ENCODE measurements at places on chromosomes 7 and 10. TPM values are rescaled to one million over a fixed set of nuclear protein-coding genes. Genes with fewer than 3 reads are reported as not detected.
A peak's percentile ranks its signal among the peaks of the same experiment; 100 is the strongest.

DNA sequence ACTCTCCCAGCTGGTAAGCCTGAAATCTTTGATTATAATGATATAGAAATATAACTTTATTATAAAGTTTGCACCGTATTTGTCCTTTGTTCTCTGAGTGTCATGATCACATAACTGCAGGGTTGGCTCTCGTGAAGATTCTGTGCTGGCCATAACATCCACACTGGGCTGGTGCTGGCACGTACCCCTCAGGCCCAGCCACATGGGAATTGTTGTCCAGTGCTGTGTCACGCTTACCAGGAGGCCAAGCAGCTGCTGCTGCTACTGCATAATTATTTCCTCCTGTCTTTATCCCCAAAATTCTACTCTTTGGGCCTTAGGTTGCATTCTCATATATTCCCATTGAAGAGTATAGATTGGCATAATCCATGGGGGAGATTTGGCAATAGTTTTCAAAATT lies 20.8 kb upstream of the UCN3 start:
- H3K4me3 ChIP-seq, result no peak overlapping the region
- H3K27ac ChIP-seq, result no peak overlapping the region
- no peak for DNase-seq
- no peaks in the 10 kb centered on the region for H3K27me3 ChIP-seq
- no peaks in the 10 kb centered on the region for H3K36me3 ChIP-seq

GRCh38 chr7:27167916-27168264 lies 2.6 kb upstream of the HOXA9 start:
- H3K4me3 ChIP-seq, result peak overlapping the region; percentile 66
- peak; percentile 13 for DNase-seq
- peak overlapping the region; percentile 94 for H3K27ac ChIP-seq
- H3K36me3 ChIP-seq, result no peaks in the 10 kb centered on the region

DNA sequence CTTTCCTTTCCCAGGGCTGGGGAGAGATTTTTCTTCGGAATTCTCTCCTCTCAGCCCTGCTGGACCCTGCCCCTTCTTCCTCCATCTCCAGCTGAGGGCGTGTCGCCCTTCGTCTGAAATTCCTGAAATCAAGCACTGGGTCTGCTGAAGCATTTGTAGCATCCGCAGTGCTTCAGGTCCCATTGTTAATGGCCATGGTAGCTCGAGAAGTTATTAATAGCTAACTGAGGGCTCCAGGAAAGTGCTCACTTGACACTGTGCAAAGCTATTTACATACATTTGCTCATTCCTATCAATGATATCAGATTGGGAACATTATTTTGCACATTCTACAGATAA lies 515 bp downstream of the FAM149B1 start:
- H3K27me3 ChIP-seq, result no peaks in the 10 kb centered on the region
- no peaks in the 10 kb centered on the region for H3K36me3 ChIP-seq
- DNase-seq, result no peak
- H3K4me1 ChIP-seq, result no peaks in the 10 kb centered on the region
- H3K27ac ChIP-seq, result peak overlapping the region; percentile 98

GRCh38 chr10:93280699-93281366 lies 201.3 kb downstream of the MYOF start:
- H3K27me3 ChIP-seq, result no peaks in the 10 kb centered on the region

GRCh38 chr7:93836116-93836515 lies 54.4 kb downstream of the TFPI2 start:
- no peak overlapping the region for H3K4me3 ChIP-seq
- H3K27me3 ChIP-seq, result no peaks in the 10 kb centered on the region
- DNase-seq, result no peak
- no peaks in the 10 kb centered on the region for H3K4me1 ChIP-seq
- H3K36me3 ChIP-seq, result no peaks in the 10 kb centered on the region

DNA sequence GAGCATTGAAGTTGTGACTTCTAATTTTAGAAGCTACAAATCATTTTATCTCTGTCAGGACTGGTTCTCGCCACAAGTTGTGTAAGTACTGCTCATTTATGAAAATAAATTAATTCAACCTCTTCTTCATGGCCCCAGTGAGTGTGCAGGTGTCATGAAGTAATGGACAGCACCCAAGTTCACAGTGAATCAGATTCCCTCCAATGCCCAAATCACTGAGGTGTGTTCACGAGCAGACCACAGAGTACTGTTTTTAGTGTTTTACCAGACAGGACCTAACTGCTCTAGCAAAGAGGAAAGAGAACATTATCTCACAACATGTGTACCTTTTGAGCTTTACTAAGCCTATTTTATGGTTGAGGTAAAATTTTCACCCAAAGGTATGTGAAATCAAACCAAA lies 980.0 kb downstream of the CNTNAP2 start:
- DNase-seq, result no peak
- H3K27ac ChIP-seq, result no peak overlapping the region
- H3K27me3 ChIP-seq, result no peaks in the 10 kb centered on the region
- H3K4me1 ChIP-seq, result no peaks in the 10 kb centered on the region
- H3K4me3 ChIP-seq, result no peak overlapping the region
- H3K36me3 ChIP-seq, result no peaks in the 10 kb centered on the region

DNA sequence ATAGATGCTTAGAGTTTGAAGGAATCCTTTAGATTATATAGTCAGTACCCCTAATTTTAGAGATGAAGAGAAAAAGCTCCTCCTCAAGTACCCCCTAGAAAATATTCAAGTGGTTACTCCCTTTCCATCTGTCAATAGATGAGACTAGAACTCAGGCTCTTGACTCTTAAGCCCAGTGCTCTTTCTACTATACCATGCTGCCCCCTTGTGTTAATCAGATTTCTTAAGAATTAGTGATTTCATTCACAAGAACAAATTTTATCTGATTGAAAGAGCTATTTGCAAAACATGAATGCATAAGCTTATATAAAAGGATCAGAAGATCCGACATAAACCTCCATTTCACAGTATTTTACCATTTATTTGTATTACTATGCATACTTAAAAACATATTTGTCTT lies 179.3 kb downstream of the TFEC start:
- no peak for DNase-seq
- H3K27ac ChIP-seq, result no peak overlapping the region
- no peak overlapping the region for H3K4me3 ChIP-seq
- H3K36me3 ChIP-seq, result no peaks in the 10 kb centered on the region

DNA sequence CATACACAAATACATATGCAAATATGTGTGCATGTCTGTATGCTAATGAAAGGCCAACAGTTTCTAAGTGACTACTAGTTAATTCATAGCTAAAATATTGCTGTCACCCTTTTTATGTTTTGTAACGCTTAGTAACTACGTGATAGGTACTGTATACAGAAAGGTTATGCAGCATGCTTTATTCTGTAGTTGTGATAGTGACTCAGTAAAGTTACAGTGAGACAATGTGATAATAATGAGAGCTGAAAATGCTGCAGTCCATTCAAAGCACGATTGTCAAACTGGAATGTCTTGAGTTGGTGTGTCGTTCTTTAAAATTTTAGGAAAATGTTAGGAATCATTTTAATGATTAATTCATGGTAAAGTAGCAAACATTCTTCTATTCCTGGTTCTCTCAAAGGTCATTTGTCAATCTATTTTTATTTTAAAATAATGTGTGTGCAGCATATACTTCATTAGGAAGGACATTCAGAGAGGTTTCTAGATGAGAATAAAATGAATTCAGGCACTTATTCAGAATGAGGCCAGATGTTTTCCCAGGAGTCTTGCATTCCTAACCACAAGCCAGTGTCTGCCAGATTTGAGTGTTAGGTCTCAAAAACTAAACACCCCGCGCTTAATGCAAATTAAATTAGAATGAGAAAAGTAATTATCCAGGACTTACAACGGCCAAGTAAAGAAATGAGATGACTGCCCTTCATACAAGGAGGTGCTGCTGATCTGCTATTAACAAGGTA lies 408.8 kb upstream of the FZD8 start:
- no peaks in the 10 kb centered on the region for H3K27me3 ChIP-seq
- H3K27ac ChIP-seq, result no peak overlapping the region
- H3K4me3 ChIP-seq, result no peak overlapping the region
- no peak for DNase-seq
- no peaks in the 10 kb centered on the region for H3K4me1 ChIP-seq

- H3K27me3 ChIP-seq, result no peaks in the 10 kb centered on the region
- H3K27ac ChIP-seq, result peak overlapping the region; percentile 99
- no peaks in the 10 kb centered on the region for H3K4me1 ChIP-seq
- H3K4me3 ChIP-seq, result peak overlapping the region; percentile 90
These were observed 690 bp downstream of the SEPTIN7 start for GRCh38 chr7:35801392-35802101.

GRCh38 chr10:129728905-129729795 lies 234.9 kb downstream of the EBF3 start:
- no peak for DNase-seq
- H3K27me3 ChIP-seq, result no peaks in the 10 kb centered on the region
- H3K4me1 ChIP-seq, result no peaks in the 10 kb centered on the region
- no peak overlapping the region for H3K4me3 ChIP-seq
- no peaks in the 10 kb centered on the region for H3K36me3 ChIP-seq

- no peak overlapping the region for H3K4me3 ChIP-seq
- DNase-seq, result peak; percentile 34
- no peaks in the 10 kb centered on the region for H3K36me3 ChIP-seq
- H3K27me3 ChIP-seq, result no peaks in the 10 kb centered on the region
- peak overlapping the region; percentile 67 for H3K27ac ChIP-seq
- no peaks in the 10 kb centered on the region for H3K4me1 ChIP-seq
These were observed 1024.8 kb downstream of the LRMDA start for GRCh38 chr10:76456197-76456596.

- no peaks in the 10 kb centered on the region for H3K36me3 ChIP-seq
- H3K4me3 ChIP-seq, result no peak overlapping the region
- no peak overlapping the region for H3K27ac ChIP-seq
- no peaks in the 10 kb centered on the region for H3K27me3 ChIP-seq
These were observed 6.2 kb downstream of the WNT8B start for GRCh38 chr10:100468978-100469377.

DNA sequence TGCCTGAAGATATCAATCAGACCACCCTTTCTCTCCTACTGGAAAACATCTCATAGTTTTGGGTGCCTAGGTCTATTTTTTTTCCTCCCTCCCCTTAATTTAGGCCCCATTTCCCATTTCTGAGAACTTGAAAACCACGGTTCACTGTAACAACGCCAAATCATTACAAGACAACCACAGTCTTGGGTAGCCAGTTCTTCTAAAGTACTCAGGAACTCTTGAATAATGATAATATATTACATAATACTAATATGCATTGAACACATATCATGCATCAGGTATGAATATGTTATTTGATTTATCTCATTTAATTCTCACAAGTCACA lies 185.1 kb upstream of the ADO start:
- no peak for DNase-seq
- no peak overlapping the region for H3K4me3 ChIP-seq
- H3K27ac ChIP-seq, result no peak overlapping the region
- H3K36me3 ChIP-seq, result no peaks in the 10 kb centered on the region
- H3K27me3 ChIP-seq, result no peaks in the 10 kb centered on the region

DNA sequence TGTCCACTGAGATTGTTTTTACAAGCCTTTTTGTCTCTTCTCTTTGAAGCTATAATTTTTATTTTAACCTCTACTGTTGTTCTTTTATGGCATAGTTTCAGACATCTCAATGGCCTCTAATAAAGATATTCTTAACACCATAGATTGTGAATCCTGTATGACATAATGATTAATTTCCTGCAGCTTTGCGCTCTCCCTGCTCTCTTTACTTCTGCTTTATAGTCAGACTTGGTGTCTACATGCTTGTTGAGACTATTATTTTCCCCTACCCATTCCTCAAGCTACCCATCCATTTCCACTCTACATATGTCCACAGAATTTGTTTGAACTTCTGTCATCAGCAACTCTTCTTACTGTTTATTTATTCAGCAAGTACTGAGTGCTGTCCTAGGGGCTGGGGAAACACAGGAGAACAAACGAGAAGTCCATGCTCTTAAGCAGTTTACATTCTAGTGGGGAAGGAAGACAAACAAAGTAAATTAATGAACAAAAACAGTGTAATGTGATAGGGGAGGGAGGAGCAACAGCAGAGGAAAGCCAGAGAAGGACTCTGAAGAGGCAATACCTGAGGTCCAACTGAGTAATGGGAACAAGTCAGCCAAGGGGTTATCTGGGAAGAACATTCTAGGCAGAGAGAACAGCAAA lies 110.1 kb downstream of the CDK14 start:
- no peaks in the 10 kb centered on the region for H3K4me1 ChIP-seq
- no peak overlapping the region for H3K27ac ChIP-seq
- H3K27me3 ChIP-seq, result no peaks in the 10 kb centered on the region
- no peak overlapping the region for H3K4me3 ChIP-seq
- no peaks in the 10 kb centered on the region for H3K36me3 ChIP-seq

GRCh38 chr10:18378766-18379165 lies 238.5 kb downstream of the CACNB2 start:
- peak; percentile 18 for DNase-seq
- no peaks in the 10 kb centered on the region for H3K36me3 ChIP-seq
- no peaks in the 10 kb centered on the region for H3K4me1 ChIP-seq
- H3K27me3 ChIP-seq, result no peaks in the 10 kb centered on the region

GRCh38 chr7:27677912-27678612 lies 15.4 kb upstream of the HIBADH start:
- no peaks in the 10 kb centered on the region for H3K27me3 ChIP-seq
- no peak overlapping the region for H3K4me3 ChIP-seq
- DNase-seq, result no peak

- no peak overlapping the region for H3K27ac ChIP-seq
- H3K36me3 ChIP-seq, result no peaks in the 10 kb centered on the region
- no peak for DNase-seq
- H3K4me1 ChIP-seq, result no peaks in the 10 kb centered on the region
These were observed 49.9 kb upstream of the CAMK2B start for GRCh38 chr7:44375236-44375699.

DNA sequence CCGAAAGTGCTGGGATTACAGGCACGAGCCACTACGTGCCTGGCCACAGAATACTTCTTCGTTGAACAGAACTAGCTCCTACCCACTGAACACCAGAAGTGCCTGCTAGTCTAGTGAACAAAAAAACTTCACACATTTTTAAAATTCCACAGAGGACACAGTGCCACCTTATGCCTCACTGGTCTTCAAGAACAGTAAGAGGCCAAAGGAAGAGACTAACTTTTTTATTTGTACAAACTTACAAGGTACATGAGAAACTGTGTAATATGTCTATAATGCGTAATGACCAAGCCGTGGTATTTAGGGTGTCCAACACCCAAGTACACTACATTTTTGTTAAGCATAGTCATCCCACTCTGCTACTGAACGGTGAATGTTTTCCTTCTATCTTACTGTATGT lies 144.4 kb upstream of the PTER start:
- no peaks in the 10 kb centered on the region for H3K4me1 ChIP-seq
- no peaks in the 10 kb centered on the region for H3K36me3 ChIP-seq
- no peak overlapping the region for H3K4me3 ChIP-seq
- no peak overlapping the region for H3K27ac ChIP-seq
- no peak for DNase-seq

The ARMC3 gene
- 51.2 TPM for total RNA-seq

The SEMA4G gene
- total RNA-seq, result 2.6 TPM

The SYT15B gene
- total RNA-seq, result 2.6 TPM

The HOXA11 gene
- total RNA-seq, result 52.0 TPM

The FAM237B gene
- not detected for total RNA-seq

The SPDYE18 gene
- 2.6 TPM for total RNA-seq

The ZMYND11 gene
- total RNA-seq, result 114 TPM

The CYP3A5 gene
- 4.4 TPM for total RNA-seq

The MYO3A gene
- total RNA-seq, result 3.4 TPM

The ICA1 gene
- 33.0 TPM for total RNA-seq

The TRIL gene
- total RNA-seq, result 23.5 TPM
